DMS153 (cell line): ENCODE measurements at places on chromosomes 2 and 18.
A peak's percentile ranks its signal among the peaks of the same experiment; 100 is the strongest.

GRCh38 chr2:127844973-127845372, 13.0 kb downstream of the POLR2D start:
- DNase-seq = no peak

GRCh38 chr2:226077841-226078240, 678.3 kb downstream of the NYAP2 start:
- DNase-seq = no peak

DNA sequence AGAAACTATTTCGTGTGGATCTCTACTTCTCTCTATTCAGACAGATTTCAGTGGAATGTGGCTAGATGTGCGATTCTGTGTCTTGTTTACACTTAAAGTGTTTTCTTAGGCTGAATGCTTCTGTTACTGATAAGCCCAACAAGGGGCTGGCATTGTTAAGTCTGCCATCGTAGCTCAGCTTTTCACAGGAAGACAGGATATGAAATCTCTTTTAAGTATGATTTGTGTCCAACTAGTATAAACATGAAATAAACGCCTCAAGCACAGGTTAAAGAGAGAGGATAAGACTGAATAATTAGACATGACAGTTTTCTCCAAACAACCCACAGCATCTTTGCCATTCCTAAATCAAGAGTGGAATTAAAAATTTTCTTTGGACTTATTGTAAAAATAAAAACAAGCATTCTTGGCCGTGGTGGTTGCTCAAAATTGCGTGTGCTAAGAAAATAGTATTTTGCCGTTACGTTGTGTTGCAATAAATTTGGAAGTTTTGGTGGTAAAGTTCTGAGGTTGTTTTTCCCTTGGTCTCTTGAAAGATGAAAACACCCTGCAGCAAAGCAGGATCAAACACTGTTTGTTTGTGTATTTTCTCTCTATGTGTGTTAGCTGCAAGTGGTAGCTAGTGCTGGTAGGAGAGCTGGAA, 1.0 kb downstream of the VIT start:
- no peak for DNase-seq

- DNase-seq = no peak
These were observed 279.4 kb downstream of the EIPR1 start for GRCh38 chr2:3098231-3098630.

DNA sequence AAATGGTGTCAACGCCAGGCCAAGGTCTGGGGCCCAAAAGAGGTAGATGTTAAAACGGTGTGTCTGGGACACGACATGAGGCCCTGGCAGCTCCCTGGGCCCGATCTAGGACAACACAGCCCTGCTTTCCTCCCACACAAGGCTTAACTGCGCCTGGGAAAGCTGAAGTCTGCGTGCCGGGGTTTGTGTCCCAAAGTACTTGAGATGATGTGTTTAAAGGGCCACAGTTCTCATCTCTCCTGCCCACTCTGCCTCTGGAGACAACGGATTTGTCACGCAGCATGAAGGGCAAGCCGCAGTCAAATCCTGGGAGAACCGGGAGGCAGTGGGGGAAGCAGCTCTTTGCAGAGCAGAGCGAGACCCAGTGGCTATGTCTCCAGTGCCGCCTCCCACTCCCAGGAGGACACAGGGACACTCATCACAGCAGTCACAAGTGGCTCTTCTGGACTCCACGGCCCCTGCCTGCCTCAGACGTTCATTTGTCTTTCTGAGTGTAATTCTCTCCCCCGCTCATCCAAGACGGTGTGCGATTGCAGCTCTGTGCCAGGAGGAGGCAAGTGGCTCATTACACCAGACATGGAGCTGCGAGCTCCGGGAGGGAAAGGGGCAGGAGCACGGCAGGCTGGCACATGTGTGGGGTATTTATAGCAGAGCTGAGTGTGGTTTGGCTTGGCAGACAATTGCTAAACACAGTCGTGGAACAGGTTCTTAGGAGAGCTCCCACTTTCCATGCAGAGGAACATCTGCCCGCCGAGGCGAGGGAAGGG, 57.7 kb upstream of the SEMA4C start:
- DNase-seq = peak; percentile 83

DNA sequence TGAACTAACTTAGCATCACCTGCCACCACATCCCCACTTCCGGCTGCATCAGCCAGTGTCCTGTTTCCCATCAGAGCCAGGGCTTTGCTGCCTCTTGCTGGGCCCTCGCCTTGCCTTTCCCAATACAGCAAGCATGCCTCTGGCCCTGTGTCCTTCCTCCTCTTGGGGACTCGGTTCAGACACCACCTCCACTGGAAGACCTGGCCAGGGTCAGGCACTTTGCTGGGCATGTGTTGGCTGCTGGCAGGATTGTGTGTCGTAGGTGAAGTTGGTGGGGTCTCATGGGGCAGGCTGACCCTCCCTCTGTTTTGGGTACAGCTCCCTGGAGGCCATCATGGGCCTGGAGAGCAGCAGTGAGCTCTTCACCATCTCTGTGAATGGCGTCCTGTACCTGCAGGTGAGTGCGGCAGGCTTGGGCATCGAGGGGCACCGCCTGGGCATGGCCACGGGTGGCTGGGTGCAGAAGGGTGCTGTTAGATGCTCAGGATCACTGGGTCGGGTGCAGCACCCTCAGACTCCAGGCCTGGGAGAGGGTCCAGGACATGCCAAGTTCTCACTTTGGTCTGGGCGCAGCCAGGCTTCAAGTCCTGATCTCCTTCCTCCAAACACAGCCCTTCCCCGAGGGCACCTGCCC, 6.6 kb downstream of the ERFE start:
- no peak for DNase-seq

- no peak for DNase-seq
These were observed 11.5 kb downstream of the ITGA6 start for GRCh38 chr2:172438741-172439508.

DNA sequence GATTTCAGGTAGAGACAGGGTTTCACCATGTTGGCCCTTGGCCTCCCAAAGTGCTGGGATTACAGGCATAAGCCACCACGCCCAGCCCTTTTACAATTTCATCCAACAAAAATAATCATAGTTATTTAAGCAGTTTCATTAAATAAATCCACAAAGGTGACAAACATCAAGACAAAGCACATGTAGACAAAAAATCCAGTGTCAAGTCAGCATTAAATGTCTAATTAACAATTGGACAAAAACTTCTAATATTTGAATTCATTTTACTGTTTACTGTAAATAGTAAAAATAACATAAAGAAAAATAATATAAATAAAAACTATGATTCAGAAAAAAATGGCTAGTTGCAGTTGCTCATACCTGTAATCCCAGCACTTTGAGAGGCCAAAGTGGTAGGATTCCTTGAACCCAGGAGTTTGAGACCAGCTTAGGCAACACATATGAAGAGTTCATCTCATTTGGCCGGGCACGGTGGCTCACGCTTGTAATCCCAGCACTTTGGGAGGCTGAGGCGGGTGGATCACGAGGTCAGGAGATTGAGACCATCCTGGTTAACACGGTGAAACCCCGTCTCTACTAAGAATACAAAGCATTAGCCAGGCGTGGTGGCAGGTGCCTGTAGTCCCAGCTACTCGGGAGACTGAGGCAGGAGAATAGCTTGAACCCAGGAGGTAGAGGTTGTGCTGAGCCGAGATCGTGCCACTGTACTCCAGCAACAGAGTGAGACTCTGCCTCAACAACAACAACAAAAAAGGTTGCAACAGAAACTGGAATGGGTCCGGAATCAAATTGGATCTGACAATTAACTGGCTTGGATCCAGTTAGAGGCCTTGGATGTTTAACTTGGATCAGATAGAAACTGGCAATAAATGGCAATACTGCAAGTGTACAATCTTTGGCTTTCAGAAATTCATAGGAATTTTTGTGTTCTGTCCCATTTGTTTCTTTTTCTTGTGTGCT, 56.9 kb upstream of the MAT2A start:
- DNase-seq = no peak

GRCh38 chr2:171712051-171712450, 24.8 kb downstream of the DYNC1I2 start:
- DNase-seq = no peak

DNA sequence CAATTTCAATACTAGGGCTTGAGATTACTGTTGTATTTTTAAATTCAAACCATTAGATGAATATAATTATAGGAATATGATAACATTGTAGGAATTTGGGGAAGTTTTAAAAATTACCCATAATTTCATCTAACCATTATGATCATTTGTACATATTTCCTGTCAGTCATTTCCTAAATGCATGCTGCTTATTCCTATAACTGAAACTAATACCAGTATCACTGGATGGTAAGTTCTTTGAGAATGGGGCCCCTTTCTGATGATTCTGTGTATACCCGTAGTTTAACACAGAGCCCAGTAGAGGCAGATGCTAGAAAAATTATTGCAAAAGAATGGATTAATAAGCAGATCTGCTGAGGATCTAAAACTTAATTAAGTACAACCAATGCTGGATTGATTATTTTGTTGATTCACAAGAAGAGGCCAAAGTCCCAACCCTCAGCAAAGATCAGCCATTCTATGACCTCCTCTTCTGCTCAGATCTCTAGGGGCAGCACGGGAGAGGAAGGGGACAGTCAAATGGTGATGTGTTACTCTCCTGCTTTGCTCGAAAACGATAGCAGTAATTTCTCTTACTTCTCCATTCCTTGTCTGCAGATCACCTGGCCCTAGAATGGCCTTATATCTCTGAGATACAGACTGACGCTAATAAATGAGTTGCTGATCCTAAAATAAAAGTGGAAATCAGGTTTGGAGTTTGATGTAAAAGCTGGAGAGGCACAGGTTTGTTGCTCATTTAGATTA, 69.5 kb upstream of the PELI1 start:
- DNase-seq = no peak

DNA sequence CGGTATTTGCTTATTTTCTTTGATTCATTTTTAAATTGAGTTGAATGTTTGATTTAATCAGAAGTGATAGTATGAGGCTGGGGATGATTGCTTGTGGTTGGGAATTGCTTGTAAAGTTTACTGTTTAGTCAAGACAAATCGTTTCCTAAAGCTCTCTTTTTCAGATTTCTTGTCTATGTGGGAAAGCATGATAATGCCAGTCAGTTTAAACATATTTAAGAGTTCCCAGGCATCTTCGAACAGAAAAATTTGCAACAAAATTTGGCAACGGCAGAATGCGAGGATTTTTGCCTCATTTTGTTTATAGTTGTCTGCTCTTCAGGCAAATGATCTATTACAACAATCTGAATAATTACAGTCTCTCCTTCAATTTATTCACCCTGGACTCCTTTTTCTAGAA, 22.5 kb downstream of the EPAS1 start:
- DNase-seq = no peak

DNA sequence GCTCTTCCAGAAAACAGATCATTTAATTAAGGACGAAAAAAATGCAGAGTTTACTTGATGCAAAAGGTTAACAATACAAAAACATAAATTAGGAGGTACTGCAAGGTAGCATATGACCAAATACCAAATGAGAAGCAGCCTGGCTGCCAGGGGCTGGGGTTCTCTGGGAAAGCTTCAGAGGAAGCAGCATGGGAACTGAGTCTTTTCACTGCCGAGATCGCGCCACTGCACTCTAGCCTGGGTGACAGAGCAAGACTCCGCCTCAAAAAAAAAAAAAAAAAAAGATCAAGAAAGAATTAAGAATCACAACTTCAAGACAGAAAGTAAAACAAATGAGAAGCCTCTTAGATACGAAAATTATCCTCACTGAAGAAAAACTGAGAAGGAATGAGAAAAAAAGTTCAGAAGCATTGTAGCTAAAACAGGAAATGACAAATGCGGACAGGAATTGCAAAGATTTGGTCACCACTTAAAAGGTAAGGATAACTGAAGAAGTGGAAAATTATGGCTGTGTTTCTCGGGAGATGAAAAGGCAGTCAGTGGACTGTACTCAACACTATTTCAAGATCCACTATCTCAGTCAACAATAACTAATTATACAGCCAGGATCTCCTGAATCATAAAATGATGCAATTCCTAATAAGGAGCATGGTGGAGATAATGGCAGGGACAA, 4.3 kb downstream of the SEPTIN10 start:
- DNase-seq = no peak

- DNase-seq = no peak
These were observed 18.5 kb upstream of the IL36G start for GRCh38 chr2:112959109-112959812.

- DNase-seq = no peak
These were observed 18.0 kb upstream of the SPRED2 start for GRCh38 chr2:65450393-65450792.

DNA sequence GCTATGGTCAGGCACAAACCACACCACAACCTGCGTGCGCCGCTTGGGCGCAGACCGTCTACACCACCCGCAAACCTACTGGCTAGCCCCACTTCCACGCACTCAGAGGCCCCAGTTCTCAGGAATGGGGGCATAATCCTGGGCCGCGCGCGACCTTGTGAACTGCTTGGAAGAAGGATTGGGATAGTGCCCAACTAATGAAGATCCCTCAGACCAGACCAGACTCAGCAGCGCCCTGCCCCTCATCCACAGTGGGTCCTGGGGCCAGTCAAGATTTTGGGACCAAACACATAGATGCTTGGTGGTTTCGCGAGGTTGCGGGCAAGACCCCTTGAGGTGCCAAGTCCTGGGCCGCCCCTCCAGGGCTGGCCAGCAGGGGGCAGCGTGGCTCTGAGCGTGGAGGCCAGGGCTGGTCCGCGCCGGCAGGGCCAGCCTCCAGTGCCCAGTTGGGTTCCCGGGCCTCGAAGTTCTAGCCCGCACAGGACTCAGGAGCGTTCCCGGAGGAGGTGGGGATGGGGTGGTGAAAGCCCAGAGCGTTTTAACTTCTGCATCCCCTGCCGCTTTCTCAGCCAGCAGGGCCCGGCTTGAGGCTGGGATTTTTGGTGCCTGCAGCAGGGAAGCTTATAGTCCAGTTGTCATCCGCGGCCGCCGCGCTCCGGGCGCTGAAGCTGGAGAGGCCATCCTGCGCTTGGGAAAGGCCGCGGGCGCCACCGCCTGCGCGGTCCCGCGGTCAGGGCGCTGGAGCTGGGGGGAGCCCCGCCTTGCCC, 8.3 kb downstream of the OSR1 start:
- no peak for DNase-seq

- no peak for DNase-seq
These were observed 45.3 kb downstream of the CHRNA1 start for GRCh38 chr2:174719016-174719415.

GRCh38 chr18:22337306-22337705, 80.4 kb downstream of the CTAGE1 start:
- DNase-seq = no peak

DNA sequence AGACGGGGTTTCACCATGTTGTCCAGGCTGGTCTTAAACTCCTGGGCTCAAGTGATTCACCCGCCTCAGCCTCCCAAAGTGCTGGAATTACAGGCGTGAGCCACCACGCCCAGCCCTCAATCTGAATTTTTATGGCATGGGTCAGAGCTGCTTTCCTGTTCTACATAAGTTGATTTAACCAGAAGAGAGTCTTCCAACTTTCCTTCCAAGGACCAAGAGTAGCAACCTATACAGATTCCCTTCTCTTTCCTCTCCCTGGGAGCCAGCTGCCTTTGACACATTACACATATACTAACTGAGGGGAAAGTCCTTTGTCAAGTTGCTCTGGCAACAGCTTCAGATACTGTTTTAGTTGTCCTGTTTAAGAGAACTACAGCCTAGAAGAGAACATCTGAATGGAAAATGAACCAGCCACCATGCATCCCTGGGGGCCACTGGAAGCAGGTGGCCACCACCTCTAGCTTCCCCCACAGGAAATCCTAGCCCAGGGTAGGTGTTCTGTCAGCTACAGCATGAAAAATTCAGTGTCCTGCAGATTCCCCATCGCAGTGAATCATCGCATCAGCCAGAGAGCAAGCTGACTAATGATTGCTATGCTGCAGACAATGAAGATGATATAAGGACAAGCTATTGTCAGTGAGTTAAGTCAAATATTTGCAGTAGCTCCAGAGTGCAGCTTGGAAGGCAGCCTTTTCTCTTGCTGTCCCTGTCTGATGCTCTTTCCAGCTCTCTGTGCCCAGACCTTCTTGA, 62.9 kb downstream of the POMC start:
- peak; percentile 74 for DNase-seq
